ENCODE measurements at places on chromosomes 5 and 9.

DNA sequence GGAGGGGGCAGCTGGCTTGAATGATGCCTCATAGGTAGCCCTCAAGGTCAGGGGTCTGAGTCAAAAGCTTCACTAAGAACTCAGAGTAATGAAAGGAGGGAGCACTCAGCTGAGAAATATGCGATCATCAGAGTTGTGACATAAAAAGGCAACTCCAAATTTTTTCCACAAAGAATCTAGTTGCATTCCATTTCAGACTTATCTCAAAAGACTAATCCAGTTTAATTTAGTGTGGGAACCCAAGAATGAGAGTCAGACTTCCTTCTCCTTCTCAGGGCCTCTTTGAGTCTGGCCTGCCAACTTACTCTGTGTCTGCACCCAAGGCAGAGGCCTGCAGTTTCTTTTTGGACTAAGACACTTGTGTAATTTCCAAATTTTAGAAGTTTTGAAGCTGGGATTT, 34.7 kb downstream of the GABRP start:
- DNase-seq = no peak

- no peak for DNase-seq
These were observed 117.5 kb downstream of the COL5A1 start for GRCh38 chr9:134758949-134759607.

GRCh38 chr9:15333376-15333881, 26.4 kb upstream of the TTC39B start:
- no peak for DNase-seq

DNA sequence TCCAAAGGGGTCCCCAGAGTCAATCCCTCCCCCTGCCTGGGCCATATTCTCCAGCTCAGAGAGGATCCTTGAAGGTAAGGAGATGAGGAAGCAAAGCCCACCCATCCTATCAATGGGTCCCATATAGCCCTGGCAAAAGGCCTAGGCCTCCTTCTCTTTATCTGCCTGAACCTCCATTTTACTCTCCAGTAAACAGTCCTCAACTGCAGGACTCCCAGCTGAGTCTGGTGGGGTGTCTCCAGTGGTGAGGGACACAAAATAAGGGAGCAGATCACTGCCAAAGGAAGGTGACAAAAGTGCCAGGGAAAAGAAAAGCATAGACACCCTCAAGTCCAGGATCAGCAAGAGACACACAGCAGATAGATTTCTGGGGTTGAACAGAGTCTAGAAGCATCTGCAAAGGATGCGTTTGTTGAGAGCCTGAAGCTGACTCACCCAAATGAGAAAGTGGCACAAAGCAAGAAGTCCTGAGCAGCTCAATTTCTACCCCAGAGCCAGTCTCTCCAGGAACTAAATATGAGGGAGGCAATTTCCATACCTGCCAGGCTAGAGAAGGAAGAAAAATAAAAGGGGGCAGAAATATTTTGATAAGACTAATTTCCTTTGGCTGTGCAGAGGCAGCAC, 2.7 kb upstream of the EBF1 start:
- no peak for DNase-seq

DNA sequence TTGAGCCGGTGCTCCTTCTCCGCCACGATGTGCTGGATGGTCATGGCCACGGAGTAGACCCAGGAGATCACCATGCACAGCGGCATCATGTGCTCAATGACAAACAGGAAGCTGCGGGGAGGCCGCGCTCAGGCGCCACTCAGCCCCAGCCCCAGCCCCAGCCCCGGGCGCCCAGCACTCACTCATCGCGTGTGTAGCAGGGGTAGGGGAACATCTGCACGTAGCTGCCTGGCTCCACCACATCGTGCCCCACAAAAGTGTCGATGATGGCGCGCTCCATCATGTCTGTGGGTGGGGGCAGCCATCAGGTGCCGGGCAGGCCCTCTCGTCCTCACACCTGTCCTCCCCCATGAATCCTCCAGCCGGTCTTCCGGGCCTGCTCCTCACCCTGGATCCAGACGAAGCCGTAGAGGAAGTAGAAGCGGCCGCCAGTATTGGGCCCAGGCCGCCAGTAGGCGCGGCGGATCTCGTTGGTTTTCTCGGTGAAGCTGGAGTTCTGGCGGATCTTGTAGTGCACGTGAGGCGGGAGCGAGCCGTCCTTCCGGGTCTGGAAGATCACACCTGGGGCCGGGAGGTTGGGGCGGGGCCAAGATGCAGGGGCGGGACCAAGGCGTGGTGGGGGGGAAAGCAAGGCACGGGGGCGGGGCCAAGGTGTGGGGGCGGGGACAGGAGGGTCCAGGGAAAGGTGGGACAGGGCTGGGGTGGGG, 10.1 kb downstream of the ABCA2 start:
- DNase-seq = no peak

GRCh38 chr5:63263411-63263810, 684.8 kb downstream of the LRRC70 start:
- no peak for DNase-seq

DNA sequence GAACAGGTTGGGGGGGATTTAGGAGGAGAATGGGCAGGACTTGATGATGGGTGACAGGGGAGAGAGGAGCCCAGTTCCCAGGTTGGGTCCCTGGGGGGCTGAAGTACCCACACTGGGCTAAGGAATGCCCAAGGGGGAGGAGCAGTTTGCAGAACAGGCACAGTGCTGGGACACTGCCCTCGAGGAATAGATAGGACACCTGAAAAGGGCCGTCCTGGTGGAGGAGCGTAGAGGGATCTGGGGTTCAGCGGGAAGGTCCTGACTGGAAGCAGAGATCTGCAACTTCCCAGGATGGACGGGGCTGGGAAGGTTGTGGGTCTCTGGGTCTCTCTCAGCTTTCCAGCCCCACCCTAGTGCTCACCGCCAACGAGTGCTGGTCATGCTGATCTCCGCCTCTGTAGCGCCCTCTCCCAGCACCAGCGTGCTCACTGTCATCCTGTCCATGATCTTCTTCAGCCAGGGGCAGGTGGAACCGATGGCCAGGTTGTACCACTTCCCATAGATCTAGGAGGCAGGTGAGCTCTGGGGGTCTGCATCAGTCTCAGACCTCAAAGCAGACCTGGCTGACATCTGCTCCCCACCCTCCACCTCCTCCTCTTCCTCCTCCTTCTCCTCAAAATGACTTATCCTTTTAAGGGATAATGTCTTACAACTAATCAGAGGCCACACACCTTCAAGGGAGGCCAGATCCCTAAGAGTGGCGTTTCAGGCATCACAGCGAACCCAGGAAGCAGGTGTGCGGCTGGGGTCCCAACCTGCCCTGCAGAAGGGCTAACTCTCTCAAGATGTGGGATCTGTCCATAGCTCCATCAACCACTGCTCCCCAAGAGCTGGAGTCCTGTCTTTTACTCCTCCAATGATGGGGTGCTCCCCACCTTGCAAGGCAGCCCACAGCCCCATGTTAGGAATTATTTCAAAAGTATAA, 1.6 kb downstream of the AMBP start:
- DNase-seq = no peak

DNA sequence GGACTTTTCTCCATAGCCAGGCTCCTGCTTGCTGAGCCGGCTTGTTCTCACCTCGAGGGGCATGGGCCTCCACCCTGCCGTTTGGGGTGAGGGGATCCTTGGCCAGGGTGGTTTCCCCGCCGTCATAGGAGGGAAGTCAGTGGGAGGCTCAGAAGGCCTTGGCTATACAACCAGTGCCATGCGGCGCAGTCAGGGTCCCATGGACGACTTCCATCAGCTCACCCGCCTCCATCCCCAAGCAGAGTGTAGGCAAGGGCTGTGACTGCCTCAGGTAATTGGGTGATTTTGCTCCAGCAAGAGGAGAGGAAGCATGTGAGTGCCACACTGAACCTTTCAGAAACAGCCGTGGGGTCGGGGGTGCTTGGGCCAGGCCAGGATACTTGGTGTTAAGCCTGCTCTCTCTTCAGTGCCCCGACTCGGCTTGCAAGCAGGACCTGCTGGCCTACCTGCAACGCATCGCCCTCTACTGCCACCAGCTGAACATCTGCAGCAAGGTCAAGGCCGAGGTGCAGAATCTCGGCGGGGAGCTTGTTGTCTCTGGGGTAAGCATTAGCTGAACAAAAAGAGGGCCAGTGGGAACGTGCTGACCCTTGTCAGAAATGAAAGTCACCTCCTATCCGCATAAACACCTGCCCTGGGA, 57.2 kb upstream of the LRRTM2 start:
- DNase-seq = no peak

- no peak for DNase-seq
These were observed 179.8 kb upstream of the ARRDC3 start for GRCh38 chr5:91562922-91563321.

DNA sequence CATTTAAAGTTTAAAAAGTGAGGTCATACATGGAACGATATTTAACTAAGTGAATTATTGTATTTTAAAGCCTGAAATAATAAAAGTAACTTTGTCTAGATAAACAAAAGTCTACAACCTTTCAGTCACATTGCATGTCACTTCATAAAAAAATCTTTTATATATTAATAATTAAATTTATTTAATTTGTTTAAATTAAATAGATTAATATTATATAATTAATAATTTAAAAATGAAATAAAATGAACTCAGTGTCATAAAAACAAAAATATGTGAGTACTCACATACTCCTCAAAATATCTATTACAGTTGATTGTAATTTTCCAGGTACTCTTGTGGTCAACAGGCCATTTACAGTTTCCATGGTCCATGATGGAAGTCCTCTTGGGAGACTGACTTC, 11.2 kb downstream of the GABRG2 start:
- no peak for DNase-seq

GRCh38 chr9:137740312-137740711, 121.5 kb downstream of the EHMT1 start:
- DNase-seq = no peak

DNA sequence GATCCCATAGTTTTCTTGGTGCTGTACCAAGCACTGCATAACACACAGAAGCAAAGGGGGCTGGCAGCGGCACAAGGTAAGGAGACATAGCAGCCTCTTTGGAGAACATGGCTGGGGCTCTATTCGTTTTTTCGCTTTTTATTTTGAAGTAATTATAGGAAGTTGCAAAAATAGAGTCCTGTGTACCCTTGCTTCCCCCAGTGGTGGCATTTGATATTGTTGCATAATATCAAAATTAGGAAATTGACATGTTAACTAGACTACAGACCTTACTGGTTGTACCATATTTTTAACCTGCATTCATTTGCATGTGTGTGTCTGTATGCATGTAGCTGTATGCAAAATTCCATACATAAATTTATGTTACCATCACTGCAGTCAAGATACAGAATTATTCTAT, 6.6 kb upstream of the UBQLN1 start:
- no peak for DNase-seq

DNA sequence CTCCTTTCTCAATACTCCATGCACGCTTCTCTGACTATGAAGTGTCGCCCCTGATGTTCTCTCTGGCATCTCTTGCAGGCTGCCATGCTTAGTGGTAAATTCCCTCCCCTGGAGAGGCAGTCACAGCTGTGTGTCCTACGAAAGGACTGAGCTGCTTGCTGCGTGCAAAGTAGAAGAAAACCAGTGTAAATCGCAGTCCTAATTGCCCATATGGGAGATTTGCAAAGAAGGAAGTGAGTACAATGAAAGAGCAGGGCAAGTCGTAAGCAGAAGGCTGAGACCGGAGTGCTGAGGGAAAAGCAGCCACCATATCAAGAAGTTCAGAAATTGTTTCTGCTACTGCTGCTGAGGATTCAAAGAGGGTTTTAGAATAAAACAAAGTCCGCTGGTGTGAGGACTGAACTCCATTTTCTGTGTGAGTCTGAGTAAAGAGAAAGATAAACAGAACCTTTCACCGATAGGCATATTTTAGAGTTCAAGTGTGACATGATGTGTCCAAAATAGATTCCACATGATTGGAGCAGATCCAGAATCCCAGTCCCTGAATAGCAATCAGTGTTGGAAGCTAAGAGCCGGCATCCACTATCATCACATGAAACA, 507.8 kb upstream of the MPDZ start:
- DNase-seq = no peak

DNA sequence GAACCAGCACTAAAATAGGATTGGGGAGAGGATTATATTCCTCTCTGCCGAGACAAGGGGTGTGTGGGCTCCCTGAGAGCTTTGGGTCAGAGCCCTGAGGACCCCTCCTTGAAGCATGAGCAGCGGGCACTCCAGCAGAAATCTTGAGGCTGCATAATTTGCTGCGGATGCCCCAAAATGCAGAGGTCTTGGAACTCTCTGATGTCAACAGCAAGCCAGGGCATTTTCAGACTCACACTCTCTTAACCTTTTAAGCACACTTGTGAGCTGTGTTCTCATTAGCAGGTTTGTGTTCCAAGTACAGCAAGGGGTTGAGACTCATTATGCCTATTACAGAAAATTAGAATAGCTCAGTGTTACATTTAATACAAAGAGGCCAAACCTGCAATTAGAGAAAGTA, 513.0 kb upstream of the ADAMTS16 start:
- DNase-seq = no peak

- no peak for DNase-seq
These were observed 7.5 kb upstream of the NDST1 start for GRCh38 chr5:150500328-150500841.
